ENCODE measurements at places on chromosomes 5 and 9.

GRCh38 chr9:133344071-133344470, 3.9 kb downstream of the MED22 start:
- DNase-seq = no peak

DNA sequence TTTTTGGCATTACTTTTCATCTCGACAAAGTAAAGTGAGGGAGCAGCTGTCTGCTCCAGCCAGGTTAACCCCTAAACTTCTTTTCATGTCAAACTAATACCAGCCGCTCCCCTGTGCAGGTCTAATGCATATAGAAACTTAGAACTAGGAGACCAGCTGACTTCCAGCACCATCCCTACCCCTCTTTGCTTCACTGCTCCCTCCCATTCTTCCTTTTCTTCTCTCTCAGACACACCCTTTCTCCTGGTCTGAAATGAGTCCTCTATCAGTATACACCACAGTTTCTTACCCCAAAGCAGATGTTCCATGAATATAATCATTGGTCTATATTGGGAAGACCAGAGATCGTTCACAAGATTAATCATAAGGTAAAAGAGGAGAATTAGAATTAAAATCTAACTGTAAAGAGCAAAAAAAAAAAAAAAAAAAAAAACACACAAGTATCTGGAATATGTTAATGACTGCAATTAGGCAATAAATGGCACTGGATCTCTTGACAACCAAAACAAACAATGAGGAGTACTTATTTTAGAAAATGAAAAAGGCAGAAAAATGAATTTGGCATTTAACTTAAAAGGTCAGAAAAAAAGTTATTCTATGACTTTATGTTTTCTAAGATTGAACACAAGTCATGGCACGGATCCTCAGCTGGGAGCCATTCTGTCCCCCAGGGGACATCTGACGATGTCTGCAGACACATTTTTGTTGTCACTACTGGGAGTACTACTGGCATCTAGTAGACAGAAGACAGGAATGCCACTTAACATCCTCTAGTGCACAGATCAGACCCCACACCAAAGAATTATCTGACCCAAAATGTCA, 209.8 kb downstream of the PJA2 start:
- no peak for DNase-seq

DNA sequence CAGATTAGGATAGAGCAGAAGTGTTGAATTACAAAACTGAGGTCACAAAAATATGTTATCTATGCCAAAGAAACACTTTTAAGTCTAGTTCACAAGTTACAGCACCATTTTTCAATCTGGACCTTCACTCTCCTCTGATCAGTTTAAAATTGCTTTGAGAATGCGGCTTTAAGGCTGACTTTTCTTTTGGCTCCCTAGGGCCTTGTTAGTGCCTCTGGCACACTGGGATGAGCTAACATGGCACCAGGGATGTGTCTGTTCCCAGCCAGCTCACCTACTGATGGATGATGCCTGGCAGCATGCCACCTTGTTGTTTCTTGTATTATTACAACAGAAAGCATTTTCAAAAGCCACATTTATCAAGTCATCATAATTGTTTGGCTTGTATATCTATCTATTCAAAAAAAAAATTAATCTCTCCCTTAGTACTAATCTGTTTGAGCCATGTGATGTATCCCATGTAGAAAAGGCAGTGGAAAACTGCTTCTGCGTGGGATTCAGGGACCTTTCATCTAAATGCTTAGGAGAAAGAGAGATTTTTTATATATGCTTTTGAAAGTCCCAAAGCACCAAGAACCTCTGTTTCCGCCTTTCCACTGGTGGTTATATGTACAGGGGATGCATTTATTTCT, 46.6 kb downstream of the ADAMTSL1 start:
- DNase-seq = no peak

DNA sequence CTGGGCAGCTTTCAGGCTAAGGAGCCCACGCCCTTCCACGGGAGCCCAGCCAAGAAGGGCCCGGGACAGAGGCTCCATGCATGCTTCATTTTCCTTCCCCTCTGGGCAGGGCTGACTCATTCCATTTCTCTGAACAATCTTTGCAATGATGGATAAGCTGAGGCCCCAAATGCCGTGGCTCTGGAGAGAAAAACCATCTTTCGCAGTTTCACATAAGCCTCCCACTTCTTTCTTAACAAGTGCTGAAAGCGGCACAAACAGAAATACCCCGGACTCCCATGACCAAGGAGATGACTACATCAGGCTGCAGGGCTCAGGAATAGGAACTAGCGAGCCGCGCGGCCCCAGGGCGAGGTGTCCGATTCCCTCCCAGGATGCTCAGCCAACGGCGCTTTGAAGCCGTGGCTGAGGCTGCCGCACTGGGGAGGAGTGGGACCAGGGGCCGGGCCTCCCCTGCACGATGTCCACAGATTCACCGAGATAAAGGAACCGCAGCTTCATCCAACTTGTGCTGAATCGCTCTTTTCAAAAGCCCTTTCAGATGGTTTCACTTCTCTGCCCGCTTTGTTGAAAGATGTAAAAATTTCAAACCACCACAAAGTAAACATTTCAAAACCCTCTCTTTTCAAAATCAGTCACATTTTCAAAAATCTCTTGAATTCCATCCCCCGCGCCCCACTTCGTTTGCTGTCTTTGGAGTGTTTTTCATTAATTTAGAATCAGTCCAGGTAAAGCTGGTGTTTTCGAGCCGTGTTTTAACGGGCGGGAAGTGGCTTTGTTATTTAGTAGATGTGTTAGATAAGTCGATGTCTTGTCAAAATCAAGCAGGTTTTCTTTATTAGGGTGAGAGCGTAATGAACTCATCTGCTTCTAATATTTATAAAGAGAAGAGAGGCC, 96.5 kb upstream of the LMX1B start:
- DNase-seq = peak; percentile 41

- peak; percentile 32 for DNase-seq
These were observed 12.1 kb downstream of the GALNT10 start for GRCh38 chr5:154202379-154203260.
